ENCODE measurements at places on chromosomes 7 and 10.

DNA sequence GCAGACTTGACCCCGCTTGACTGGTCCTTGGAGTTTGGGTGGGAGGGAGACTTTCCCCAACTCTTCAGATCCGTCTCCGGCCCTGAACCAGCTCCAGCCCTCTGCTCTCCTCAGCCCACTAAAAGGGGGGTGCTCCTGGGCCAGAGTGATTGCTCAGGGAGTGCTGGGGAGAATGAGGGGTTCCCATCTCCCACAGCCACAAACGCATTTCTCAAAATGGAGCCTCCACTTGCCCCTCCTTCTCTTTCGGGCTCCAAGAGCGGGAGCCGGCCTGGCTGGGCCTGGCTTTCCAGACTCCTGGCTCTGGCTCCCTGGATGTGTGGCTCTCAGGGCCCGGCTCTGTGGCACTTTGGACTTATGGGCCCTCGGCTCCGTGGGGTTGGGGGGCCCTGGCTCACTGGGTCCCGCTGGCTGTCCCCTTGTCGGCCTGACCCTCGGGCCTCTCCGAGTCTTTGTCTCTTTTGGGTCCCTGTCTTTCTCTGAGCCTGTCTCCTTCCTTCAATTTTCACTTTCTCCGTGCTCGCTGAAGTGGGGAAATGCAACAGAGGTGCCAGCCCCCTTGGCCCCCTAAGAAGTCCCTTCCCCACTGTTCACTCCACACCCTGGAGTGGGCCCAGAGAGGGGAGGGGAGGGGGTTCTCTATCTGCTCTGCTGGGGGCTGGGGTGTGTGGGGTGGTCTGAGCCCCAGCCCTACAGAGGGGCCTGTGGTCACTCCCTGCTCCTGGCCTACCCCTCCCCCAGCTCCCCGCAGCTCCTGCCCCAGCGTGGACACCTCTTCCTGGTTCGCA is 713 bp downstream of the LZTS2 start:
- no peak for DNase-seq

- no peak for DNase-seq
Observed at GRCh38 chr7:151725844-151726651, 150.9 kb downstream of the PRKAG2 start.

DNA sequence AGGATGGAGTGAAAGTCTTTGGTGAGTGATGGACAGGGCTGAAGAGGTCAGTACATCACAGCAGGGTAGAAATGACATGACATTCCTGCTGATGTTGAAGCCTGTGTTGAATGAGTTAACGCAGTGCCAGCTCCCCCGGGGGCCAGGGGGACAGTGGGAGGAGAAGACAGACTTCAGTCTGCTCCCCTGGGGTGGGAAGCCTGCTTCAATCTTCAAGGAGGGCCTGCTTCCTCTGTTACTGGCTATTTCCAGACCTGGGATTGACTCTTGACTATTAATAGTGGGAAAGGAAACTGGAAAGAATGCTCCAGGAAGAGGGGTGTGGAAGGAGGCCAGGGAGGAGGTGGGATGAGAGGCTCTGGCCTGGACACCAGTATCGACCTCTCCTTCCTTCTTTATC is 27.2 kb downstream of the PODXL start:
- no peak for DNase-seq

DNA sequence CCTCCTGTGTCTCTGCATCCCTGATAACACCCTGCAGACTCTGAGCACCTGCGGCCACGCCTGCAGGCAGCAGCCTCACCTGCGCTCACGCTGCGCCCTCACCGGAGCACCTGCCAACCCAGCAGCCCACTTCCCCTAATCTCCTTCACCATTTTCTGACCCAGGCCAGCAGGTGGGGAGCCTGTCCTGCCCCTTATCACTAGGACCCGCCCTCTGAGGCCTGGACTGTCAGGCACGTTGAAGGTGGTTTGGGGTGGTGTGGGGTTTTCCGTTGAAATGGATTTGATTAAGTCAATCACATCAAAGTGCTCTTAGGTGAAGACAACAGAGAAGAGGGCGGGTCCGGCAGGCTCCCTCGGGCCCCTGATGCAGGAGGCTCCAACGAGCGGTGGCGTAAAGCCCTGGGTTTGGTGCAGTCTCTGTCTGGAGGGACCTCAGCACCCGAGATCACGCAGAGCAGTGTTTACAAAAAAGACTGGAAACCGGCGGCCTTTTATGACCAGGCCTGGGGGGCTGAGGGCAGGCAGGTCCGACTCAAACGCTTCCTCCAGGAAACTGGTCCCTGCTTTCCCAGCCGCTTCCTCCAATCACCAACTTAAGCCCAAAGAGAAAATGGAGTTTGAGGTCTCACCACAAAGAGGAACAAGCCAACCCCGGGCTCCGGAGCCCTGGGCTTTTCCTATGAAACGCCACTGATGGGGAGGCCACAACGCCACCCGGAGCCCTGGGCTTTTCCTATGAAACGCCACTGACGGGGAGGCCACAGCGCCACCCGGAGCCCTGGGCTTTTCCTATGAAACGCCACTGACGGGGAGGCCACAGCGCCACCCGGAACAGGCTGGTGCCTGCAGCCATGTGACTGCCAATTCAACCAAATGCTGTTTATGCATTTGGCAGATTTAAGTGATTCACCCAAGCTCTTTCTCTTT is 45.5 kb downstream of the DPYSL4 start:
- no peak for DNase-seq

- no peak for DNase-seq
Observed at GRCh38 chr7:148127374-148127773, 463.2 kb upstream of the C7orf33 start.

DNA sequence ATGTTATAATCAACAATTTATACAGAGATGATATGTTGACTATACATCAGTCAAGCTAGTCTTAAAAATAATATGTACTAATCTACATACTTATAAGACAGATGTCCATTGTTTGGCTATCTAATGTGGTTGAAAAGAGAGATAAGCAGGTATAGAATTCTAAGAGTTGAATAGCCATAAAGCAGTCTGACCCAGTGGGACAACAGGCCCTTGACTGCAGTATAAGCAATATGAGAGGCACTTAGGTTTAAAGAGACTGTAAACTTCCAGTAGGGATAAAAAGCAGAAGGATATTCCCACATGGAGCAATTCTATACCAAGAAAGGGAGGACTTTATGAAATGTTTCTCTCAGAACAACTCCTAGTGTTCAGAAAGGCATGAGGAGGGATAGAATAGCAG is 139.3 kb downstream of the ELAPOR2 start:
- DNase-seq, result no peak

DNA sequence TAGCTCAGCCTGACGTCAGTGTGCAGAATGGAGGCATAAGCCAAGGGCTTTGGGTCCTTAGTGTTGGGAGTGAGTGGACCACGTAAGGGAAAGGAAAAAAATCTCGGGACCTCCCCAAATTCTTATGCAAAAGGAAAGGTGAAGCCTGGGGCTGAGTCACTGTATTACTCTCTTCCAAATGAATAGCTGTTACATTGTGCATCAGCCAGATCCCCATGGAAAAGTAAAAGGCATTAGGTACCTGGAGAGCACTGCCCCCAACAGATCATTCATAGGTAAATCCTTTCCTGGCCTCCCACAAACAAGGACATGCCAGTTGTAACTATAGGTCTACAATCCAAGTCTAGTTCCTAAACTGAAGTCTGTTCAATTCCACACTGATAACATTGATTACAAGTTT is 170.5 kb downstream of the C1GALT1 start:
- DNase-seq, result no peak

Measured in stimulated activated CD8-positive, alpha-beta memory T cell treated with anti-CD3 and anti-CD28 coated beads, Interleukin-15, amount 100 ng/mL, for 4 hours (primary cell).